Astrocyte (in vitro differentiated cells and primary cell): ENCODE measurements at places on chromosomes 5 and 9.

DNA sequence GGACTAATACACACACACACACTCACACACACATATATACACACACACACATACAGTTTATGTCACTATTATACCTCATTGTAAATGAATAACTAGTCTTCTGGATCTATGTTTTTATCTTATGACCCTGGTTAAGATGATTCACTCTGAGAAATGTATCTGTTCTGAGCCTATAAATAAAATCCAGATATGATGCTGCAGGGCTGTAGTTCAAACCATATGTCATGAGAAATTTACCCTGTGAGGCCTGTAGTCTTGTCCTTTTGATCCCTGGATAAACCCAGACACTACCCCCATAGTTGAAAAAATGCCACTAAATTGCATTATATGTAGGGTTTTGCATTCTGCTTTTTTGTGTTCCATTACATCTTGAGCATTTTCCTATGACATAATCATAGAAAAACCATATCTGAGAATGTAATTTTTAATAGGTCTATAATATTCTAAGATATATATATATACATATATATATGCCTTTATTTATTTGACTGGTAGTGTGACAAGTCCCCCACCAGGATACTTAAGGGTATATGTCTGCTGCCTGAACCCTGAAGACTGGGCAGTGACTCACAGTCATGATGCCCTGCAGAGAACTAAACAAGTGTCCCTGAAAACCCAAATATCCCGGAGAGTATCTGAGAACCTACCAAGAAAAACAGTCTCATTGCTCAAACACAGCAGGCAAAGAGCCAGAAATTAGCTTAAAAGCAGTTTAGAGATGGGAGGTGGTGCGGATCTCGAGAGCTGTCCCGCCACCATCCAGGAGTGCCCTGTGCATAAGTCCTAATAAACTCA is 18.4 kb upstream of the ALDOB start:
- no peak for DNase-seq

DNA sequence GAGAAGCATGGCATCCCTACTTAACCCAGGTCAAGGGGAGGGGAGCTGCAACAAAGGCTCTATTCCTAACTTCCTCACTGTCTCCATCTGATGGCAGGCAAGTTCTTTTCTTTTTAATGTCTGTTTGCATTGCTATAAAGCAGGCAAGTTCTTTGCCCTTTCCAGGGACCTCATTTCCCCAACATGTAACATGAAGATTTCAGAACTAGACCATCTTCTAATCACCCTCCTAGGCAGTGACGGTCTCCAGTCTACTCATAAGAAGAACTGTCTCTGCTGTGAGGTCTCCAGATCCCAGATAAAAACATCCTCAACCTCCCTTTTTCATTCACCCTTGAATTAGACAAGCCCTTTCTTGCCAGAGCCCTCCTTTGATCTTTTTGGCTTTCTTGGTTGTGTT is 42.1 kb downstream of the PPP1R2B start:
- DNase-seq, result no peak

GRCh38 chr9:118009614-118010013 is 305.4 kb downstream of the TLR4 start:
- no peak for DNase-seq

- DNase-seq, result peak; percentile 32
These were observed 5.2 kb upstream of the GCNT1 start for GRCh38 chr9:76453785-76454184.

DNA sequence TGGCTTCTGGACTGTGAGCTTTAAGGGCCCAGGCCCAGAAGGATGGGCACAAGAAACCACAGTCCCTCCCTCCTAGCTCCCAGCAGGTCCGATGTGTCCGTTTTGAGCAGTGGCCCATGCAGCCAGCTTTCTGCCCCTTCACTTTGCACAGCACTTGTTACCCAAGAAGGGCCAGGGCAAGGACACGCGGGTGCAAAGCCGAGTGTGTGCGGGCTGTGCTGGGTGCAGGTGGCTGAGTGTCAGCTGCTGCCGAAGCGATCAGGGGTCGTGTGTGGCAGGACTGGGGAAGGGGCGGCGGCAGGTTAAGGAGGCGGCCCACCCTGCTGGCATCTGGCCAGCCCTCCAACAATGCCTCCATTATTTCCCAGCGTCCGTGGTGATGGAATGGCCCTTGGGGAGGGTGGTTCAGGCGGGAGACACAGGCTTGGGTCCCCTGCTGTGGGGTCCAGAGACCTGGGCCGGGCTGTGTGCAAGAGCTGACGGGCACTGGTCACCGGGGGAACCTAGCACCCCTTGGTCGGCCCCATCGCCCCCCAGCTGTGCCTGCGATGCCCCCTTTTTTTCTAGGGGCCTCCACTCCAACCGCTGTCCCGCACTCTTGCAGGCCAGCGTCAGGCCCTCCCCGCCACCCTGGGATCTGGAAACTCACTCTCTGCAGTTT is 653 bp downstream of the LHX3 start:
- DNase-seq, result no peak

DNA sequence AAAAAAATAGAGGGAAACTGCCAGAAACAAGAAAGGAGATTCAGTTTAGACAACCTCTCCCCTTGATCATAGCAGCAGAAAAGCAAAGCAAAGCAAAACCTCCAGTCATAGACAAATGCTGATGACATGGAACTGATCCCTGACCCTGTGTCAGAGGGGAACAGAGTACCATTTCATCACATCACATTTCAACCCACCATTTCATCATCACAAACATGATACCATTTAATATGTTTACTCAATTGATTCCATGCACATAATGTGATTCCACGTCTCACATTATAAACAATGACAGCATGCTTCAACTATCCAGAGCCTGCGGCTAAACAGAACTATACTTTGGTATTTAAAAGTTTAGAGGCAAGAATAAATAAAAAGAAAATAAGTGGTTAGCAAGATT is 28.7 kb upstream of the ACOT12 start:
- peak; percentile 83 for DNase-seq

DNA sequence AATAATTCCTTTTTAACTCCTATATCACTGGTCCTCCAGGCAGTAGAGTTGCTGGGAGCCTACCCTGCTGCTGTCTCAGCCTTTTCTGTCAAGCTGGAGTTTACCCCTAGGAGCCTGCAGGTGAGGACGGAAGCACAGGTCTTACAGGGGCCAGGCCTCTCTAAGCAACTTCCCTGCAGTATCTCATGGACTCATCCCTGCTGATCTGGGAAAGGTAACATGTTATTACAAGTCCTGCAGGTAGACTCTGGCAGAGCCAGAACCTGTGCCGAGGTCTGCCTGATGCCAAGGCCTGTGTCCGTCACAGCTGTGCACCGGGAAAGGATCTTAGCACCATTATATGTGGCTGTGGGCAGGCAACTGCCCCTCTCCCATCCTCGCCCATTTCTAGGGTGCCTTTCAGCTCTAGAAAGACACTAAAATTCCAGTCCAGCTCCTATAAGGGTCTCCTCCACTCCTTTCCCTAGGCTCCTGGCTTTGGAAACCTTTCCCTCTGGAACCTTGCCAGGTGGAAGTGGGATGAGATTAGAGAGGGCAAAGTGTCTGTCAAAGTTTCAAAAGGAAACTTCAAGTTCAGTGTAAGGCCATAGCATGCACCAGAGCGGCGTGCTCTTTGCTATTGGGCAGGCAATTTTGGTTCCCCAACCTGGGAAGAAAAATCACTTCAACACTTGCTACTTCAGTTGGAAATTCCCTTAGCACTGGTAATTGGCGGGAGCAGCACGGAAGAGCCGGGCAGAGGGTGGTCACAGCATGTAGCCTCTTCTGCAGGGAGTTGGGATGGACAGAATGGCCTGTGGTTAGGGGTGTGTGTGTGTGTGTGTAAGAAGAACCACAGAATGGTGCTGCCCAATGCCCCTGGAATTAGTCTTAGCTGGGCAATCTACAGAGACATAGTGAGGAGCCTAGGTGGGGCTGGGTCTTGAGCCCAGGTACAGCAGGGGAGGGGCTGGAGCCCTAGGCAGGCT is 17.5 kb downstream of the TMEM171 start:
- DNase-seq, result no peak

GRCh38 chr9:10003047-10003446 is 609.8 kb downstream of the PTPRD start:
- no peak for DNase-seq

DNA sequence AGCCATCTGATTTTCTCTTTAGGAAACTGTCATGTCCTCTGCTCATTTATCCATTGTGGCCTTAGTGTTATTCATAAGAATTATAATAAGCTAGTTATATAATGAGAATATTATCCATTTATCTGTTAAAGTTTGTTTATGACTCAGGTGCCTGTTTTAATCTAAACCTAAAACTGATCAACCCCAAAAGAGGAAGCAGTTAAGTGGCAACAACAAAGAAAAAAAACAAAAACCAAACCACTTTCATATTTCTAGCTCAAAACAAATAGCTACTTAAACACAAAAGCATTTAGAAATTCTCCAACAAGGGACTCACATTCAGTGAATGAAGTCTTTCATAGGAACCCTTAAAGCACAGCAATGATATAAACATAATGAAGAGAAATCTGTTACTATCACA is 116.4 kb downstream of the APBA1 start:
- DNase-seq, result no peak

DNA sequence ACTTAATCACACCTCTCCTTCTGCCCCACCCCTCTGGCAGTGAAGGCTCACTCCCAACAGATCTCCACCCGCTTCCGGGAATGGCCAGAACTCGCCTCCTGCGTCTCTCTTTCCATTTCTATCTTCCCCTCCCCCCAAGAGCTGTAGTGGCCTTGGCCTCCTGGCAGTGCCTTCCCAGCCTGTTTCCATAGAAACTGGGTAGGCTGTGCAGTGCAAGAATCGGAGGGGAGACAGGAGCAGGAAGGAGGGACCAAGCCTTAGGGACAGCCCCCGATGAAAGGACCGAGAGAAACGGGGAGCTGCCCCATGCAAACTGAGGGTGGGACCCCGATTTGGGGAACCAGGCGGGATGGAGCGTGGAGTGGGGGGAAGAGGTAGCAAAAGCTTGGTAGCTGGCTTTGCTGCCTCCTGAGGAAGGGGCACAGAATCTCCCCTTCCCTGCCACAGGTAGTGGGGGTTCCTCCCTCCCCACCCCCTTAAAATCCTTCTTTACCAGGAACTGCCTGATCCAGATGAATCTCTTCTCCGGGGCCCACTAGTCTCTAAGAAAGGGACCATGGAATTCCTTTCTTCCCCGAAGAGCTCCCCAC is 4.5 kb upstream of the PCDH1 start:
- DNase-seq, result no peak

DNA sequence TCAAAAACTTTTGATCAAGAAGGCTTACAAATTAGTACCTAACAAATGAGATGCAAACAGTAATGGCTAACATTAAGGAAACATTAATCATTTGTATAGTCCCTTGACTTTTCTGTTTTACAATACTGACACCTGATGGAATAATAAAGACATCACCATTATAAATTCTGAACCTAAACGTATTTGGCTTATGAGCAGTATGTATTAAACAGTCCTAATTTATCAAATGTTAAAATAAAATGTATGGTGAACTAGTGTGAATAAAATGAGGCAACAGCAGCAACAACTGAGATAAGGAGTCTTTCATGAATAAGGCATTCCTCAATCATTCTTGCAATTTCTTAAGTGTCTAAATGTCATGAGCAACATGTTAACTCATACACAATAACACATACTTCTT is 6.0 kb downstream of the PUM3 start:
- DNase-seq, result no peak

- DNase-seq, result peak; percentile 14
These were observed 554 bp downstream of the SDHA start for GRCh38 chr5:218457-219291.

- no peak for DNase-seq
These were observed 40.1 kb downstream of the PHAX start for GRCh38 chr5:126640866-126641265.
